ENCODE measurements at places on chromosomes 4 and X.

GRCh38 chr4:52783069-52783468 is 31.8 kb upstream of the ERVMER34-1 start:
- no peak for DNase-seq

- no peak for DNase-seq
These were observed 722.4 kb upstream of the TENM3 start for GRCh38 chr4:181520790-181521189.

- peak; percentile 93 for DNase-seq
These were observed 5.1 kb downstream of the AFF1 start for GRCh38 chr4:86939729-86940575.

DNA sequence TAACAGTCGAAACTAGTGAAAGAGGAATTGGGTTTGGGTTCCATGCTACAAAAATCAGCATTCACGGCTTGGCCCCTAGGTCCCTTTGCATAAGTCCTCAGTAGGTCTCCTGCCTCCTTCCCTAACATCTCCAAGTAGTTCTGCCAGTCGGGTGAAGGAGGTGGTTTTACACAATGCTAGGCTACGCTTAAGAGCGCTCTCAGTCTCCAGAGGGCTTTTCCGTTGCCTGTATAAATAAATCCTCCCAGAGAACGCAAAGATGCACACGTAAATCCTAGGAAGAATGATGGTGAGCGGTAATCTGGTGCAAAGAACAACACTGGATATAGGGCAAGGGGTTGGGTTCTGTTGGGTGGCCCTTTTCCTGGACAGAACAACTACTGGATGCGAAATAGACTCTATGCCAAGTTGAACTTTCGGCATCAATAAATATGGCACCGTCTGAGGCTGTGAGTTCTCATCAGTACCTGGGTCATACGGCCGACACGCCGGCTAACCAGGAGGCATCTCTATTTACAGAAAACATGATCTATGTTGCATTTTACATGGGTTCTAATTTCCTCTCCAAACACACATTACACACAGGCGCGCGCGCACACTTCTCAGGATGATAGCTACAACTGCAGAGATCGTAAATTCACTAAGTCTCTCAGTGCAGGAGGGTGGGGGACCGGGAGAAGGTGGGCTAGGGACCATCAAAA is 1.3 kb downstream of the CAMK2D start:
- DNase-seq, result peak; percentile 64

- DNase-seq, result no peak
These were observed 78.3 kb downstream of the SLC4A4 start for GRCh38 chr4:71417150-71417549.

DNA sequence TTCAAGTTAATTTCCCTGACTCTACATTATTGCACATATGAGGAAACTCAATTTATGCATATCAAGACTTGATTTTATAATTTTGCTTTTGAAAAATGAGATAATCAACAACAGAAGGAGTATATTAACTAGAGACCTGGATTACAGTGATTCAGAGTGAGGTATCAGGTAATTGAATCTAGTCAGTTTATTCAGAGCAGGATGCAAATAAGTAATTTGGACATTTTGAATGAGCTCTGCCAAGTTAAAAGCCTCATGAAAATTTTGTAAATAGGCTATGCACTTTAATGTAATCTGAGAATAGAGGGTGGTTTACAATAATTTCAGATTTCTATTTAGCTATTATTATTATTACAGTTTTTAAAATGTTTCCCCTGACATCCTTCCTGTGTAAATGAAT is 203.7 kb upstream of the EMCN start:
- no peak for DNase-seq

DNA sequence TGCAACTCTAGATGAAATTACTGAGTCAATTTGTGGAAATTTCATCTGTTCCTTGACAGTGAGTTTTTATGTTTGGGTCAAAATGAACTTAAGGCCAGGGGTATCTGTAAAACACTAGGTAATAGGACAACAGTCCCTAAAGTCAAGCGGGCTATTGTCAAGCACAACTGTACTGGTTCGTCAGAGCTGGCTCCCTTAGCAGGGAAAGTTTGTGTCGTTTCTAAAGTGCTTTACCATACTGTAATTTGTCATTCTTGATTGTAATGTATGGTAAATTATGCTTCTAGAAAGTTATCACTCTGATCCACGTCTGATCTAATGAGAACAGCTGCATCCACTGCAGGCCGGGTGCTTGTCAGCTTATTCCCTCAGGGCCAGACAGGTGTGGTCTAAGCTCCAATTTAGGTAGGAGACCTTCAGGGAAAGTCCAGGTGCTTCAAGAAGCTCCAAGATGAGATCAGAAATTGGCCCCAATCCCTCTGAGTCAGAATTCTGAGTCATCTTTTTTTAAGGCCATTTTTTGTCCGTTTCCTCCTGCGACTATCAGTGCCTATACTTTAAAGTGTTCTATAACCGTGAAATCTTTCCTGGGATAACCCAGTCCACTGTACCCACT is 92.2 kb downstream of the PALLD start:
- no peak for DNase-seq

- no peak for DNase-seq
These were observed 26.6 kb upstream of the CD99 start for GRCh38 chrX:2664502-2664901.

DNA sequence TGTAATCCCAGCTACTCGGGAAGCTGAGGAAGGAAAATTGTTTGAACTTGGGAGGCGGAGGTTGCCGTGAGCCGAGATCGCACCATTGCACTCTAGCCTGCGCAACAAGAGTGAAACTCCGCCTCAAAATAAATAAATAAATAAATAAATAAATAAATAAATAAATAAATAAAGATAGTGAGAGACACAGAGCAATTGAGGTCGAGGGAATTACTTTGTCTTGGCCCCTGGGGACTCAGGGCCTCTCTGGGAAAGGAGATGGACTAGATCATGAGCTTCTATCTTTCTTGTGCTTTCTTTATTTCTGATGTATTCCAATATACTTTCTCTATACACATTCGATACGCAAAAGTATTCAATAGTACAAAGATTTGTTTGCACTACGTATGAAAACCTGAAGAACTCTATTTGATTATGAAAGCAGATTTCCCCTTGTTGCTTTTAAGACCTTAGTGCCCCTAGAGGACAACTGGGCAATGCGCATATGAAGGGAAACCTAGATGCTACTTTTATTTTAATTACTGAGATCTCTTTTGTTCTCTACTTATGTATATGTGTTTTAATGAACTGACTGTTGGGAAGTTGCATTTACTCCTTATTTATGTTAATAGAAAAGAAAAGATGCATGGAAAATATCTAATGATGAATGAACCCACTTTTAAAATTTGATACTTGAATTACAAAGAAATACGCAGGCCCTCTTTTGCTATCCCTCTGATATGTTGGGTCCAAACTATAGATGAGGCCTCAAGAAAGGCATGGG is 12.8 kb upstream of the ELOVL6 start:
- peak; percentile 75 for DNase-seq

GRCh38 chr4:23706972-23707651 is 182.7 kb downstream of the PPARGC1A start:
- no peak for DNase-seq

GRCh38 chrX:119374736-119375135 is 24.4 kb upstream of the SLC25A43 start:
- DNase-seq, result no peak

DNA sequence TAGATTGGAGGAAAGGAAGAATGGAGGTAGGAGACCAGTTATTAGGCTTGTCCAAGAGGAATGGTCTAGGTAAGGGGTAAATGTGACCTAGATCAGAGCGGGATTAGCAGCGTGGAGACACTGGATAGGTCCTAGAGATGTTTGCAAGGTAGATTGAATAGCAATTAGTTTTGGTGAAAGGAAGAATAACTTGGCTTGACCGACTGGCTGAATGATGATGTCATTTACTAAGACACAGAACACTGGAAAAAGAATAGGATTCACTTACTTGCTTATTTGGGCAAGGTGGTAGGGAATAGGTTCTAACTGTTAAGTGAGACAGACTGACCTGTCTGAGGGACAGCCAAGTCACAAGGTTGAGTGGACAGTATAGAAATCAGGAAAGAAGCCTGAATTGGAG is 71.3 kb downstream of the VEGFC start:
- no peak for DNase-seq

GRCh38 chr4:126899331-126899801 is 733.4 kb upstream of the INTU start:
- DNase-seq, result no peak

DNA sequence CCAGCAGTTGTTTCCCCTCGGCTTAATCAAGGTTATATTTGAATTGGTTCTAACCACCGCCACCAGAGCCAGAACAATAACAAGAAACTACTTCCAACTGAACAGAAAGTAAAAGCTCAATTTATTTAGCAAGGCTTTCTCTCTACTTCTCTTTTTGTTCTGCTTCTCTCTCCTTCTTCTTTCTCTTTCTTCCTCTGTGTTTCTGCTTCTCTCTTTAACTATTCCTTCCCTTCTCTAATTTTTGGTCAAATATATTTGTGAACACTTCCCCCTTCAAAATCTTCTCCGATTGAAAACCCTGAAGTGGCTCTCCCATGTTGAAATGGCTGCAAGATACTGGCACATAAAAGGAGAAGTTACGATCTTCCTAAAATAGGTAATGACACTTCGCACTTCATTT is 1195.9 kb upstream of the PRKX start:
- no peak for DNase-seq

- DNase-seq, result no peak
These were observed 27.2 kb downstream of the ELF4 start for GRCh38 chrX:130083107-130083490.

GRCh38 chr4:150209140-150209829 is 131.0 kb downstream of the DCLK2 start:
- DNase-seq, result peak; percentile 62

DNA sequence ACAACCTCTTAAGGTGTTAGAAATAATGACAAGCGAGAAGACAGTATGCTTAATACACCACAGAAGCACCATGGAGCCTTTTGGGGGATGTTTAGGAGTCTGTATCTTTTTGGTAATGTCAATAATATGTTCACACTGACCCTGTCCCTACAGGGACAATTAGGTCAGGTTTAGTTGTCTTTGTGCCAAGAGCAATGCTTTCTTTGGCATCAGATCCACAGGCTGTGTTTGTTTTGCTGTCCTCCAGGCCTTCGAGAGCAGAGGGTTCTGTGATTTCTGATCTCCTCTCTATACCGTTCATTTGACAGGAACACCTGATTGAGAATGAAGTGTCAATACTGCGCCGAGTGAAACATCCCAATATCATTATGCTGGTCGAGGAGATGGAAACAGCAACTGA is 153.8 kb downstream of the DCLK2 start:
- no peak for DNase-seq

GRCh38 chr4:137510557-137511265 is 21.6 kb downstream of the PCDH18 start:
- no peak for DNase-seq

DNA sequence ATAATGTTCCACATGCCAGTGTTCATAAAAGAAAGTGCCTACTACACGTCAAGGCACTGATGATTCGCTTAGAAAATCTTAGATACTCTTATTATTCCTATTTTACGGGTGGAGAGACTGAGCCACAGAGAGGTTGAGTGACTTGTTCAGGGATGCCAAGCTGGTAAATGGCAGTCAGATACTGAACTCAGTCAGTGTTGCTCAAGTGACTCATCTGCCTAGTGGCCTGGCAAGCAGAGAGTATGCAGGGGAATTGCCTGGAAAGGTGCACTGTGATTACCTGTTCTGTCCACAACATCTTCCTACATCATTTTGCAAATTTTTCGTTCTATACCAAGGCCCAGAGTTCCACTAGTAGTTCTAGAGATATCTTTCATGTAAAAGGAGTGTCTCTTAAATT is 68.4 kb downstream of the RAPGEF2 start:
- DNase-seq, result peak; percentile 24

- DNase-seq, result no peak
These were observed 28.7 kb downstream of the STAG2 start for GRCh38 chrX:123990169-123990568.

GRCh38 chr4:122300776-122301175 is 78.0 kb upstream of the ADAD1 start:
- DNase-seq, result peak; percentile 13

- no peak for DNase-seq
These were observed 19.0 kb downstream of the RAB33A start for GRCh38 chrX:130190801-130191200.

DNA sequence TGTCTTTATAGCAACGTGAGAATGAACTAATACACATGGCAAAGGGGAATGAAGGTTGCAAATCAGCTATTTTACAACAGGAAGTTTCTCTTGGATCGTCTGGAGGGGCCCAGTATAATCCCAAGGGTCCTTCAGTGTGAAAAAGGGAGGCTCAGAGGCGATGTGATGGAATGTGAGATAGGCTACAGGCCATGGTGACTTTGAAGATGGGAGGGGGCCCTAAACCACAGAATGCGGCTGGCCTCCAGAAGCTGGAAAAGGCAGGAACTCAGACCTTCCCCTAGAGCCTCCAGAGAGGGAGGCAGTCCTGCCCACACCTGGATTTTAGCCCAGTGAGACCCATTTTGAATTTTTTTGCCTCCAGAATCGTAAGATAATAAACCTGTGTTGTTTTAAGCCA is 69.4 kb upstream of the PGM2 start:
- DNase-seq, result no peak

- no peak for DNase-seq
These were observed 75.6 kb upstream of the RXFP1 start for GRCh38 chr4:158446106-158446505.

DNA sequence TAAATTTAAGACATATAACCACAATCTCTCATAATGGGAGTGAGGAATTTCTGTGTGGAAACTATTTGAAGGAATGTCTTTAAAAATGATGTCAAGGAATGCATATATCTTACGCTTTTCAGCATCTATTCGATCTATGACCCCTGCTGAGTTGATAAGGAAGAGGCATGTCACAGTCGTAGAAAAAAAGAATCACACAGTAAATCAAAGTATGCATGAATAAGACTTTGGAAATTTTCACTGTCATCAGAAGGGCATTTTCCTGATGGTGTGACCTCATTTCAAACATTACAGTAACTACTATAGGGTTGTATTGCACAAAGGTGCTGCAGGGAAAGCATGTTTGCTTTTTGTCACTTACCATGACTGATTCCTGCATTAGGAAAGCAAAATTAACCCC is 41.5 kb downstream of the REELD1 start:
- no peak for DNase-seq

DNA sequence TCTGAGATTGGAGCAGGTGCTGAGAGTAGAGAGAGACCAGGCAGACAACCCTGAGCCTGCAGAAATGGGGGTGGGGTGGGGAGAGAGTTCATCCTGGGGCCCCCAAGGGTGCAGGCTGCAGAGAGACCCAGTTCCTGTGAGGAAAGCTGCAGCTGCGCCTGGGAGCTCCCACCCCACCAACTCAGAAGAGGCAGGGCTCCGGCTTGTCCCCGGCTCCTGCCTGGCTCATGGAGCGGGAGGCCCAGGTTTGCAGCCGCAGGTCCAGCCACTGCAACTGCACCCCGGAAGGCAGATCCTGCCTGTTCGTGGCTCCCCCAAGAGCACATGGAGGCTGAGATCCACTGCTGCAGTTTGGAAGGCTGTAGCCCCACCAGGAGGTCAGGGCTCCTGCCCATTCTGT is 44.2 kb upstream of the DGKK start:
- no peak for DNase-seq

GRCh38 chr4:27490315-27490714 is 629.7 kb downstream of the STIM2 start:
- no peak for DNase-seq
